ENCODE measurements at places on chromosomes 7 and 10.

GRCh38 chr7:112881-113280, 79.5 kb upstream of the FAM20C start:
- no peak for DNase-seq

GRCh38 chr10:69176823-69177222, 3.2 kb upstream of the SUPV3L1 start:
- DNase-seq = no peak

GRCh38 chr7:79296553-79297320, 156.7 kb downstream of the MAGI2 start:
- DNase-seq = no peak

DNA sequence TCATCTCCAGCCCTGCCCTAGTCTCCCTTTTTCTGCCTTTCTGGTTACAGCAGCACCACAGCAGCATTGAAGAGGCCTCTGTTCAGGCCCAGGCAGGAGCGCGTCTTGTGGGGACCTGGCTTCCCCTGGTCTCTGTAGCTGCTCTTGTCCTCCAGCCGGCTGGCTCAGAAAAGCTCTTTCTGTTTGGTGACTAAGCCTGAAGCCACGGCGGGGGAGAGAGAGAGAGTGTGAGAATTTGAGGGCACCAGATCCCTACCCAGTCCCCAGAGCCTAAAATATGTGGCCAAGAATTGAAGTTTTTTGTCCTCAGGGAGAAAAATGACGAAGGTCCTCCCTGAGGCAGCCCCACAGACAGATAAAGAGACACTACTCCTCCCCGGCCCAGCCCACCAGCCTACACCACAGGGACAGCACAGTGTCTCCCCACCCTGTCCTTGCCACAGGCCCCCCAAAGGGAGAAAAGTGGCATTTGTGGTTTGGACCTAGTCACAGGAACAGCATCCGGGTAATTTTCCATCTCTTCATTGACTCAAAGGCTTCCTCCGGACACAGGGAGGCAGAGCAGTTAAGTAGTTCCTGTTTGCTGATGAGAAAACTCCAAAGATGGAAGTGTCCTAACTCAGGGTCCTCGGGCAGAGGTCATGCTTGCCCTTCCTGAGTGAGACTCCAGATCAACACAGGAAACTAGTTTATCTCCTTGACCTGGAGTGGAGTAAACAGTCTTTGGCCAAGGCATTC, 13.3 kb upstream of the FAM180A start:
- DNase-seq = no peak

GRCh38 chr10:16271571-16271970, 165.2 kb upstream of the PTER start:
- no peak for DNase-seq

GRCh38 chr10:51606825-51607462, 92.5 kb downstream of the CSTF2T start:
- DNase-seq = peak; percentile 35

DNA sequence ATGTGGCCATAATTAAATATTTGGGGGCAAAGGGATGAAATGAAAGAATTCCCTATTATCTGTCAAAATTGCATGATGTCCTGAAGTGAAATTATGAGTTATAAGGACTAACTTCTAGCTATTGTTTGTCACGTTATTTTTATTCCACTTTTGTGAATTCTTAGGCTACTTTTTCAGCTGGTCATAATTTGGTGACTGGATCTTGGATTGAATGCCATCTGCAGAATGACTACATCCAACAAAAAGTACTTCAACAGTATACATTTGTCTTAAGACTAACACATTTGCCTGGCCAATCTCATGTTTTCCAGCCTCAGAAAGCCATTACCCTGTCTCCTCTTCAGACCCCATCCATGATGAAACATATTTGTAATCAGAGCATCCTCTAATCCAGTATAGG, 48.1 kb upstream of the WNT16 start:
- DNase-seq = no peak

GRCh38 chr7:20797462-20798080, 10.9 kb upstream of the SP8 start:
- DNase-seq = no peak

DNA sequence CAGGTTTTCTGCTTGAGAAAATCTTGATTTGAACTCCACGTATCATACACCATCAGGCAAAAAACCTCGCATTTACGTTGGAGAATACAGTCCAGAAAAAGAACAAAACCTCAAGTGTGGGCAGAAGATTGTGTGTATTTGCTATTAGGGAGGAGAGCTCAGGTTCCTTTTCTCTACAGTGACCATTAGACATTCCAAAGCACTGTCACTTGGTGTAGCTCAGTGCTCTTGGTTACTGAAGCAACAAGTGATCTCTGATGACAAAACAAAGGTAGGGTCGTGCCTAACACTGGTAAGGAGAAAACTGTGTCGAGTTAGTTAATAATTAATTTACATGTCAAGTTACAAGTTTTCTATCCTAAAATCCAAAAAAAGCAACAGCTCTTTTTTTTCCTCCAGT, 72.6 kb downstream of the C1GALT1 start:
- DNase-seq = no peak

DNA sequence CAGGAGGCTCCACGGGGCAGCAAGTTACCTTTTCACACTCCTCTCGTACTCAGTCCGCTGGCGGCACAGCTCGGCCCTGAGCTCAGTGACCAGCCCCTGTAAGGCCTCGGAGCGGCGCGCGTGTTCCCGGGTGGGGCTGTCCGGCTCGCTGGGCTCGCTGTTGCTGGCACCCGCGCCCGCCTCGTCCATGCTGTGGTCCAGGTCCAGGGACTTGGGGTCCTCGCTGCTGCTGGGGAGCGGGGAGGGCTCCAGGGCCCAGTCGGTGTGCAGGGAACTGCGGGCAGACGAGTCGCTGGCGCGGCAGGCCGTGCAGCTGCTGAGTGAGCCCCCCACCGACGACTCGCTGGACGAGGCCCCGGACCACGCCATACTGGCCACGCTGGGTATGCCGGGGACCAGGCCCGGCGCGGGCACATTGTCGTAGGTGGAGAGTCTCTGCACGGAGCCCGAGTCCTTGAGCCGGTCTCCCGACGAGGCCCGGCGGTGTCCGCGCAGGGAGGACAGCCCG, 143.8 kb downstream of the MAPK8 start:
- no peak for DNase-seq

- DNase-seq = peak; percentile 55
These were observed 69.5 kb upstream of the PODXL start for GRCh38 chr7:131625817-131626372.

DNA sequence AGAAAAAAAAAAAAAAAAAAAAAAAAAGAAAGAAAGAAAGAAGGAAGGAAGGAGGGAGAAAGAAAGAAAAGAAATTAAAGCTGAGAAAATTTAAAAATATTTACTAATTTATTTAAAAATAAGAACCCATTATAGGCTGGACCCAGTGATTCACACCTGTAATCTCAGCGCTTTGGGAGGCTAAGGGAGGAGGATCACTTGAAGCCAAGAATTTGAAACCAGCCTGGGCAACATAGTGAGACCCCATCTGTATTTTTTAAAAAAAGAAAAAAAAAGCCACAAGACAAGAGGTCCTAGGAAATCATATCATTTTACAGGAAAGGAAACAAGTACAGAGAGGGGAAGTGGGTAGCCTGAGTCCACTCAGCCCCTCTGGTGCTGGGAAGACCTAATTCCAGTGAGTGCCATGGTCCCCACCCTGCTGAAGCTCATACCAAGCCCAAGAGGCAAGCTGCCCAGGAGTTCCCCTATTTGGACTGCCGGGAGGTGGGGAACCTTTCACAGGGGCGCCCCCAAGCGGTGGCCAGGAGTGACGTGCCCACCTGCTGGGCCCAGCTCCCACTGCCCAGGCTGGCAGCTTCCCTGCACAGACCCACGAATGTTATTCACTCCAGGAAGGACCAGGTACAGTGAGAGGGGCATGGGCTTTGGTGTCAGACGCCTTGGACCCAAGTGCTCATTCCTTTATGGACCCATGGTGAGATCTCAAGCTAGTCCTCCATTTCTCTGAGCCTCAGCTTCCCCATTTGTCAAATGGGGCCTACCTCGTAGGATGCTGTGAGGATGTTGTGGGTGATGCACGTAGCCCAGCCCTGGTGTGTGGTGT, 133.6 kb downstream of the ZMIZ1 start:
- no peak for DNase-seq

GRCh38 chr7:69768986-69769595, 170.8 kb downstream of the AUTS2 start:
- DNase-seq = no peak

DNA sequence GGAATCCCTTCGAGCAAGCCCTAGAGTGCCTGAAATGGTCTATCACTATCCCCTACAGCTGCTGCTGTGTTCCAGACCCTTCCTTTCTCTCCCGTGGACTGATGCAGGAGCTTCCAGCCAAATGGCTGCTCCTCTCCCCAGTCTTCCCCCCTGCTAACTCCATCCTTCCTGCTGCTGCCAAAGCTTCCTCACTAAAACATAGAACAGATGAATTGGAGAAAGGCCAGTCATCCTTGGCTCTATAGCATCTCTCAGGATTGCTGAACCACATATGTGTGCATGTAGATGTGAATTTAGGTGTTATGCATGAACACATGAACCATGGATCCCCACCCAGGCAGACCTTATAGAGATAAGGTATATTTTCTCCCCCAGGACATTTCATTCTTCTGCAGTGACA, 60.7 kb downstream of the GPR26 start:
- DNase-seq = no peak

DNA sequence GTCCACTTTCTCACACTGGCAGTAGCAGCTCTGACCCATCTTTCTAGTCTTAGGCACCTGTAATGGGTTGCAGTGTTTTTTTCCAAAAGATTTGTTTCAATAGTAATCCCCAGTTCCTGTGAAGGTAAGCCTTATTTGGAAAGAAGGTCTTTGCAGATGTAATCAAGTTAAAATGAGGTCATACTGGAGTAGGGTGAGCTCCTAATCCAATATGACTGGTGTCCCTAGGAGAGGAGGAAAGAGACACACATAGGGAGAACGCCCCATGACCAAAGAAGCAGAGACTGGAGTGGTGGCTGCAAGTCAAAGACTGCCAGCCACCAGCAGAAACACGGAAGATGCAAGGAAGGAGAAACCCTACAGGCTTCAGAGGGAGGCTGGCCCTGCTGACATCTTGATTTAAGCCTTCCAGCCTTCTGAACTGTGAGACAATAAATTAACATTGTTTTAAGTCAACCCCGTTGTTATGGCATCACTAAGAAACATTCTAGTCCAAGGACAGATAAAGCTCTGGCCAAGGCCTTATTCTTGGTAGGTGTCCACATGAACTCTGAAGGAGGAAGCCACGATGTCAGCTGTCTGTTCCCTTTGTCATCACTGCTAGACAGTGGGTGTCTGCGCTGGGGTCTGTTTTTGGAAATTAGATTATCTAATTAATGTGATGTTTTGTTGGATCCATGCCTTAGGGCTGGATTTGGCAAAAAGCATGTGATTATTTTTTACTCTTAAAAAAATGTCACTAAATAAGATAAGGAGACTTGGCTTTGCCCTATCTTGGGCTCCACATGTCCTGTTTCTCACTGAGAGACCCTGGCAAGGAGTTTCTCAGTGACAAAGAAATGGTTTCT, 214.9 kb downstream of the KCNMA1 start:
- no peak for DNase-seq

DNA sequence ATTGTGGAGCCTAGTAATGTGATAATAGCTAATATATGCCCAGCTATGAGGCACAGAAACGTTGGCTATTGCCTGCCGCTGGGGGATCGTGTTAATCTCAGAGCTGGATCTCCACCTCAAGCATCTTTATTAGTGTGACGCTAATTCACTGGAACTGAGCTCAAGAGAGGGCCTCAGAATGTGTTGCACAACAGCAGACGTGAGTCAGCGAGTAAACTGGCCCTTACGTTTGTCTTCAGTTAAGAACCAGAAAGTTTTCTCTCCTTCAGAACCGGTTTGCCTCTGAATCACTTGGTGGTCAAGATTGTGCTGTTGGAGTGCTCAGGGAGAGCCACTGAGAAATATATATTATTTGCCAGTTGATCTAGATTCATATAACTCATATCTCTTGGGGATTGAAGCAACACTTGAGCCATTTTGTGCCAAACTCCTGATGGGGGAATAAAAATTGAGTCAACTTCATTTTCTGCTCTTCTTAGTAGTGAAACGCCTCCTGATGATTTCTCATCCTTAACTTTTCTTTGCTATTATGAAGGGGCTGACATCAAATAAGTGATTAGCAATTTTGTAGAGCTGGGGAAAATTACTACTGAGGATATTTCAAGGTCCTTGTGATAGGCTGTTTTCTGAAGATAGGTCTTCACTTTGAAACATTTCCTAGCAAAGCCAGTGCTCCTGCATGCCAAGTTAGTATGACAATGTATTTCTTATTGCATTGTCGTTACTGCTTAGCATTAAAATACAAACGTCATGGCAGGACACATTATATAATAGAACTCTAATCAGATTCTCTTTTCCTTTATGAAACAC, 22.3 kb downstream of the BZW2 start:
- no peak for DNase-seq

GRCh38 chr10:29757551-29758297, 123.0 kb upstream of the SVIL start:
- DNase-seq = peak; percentile 77

DNA sequence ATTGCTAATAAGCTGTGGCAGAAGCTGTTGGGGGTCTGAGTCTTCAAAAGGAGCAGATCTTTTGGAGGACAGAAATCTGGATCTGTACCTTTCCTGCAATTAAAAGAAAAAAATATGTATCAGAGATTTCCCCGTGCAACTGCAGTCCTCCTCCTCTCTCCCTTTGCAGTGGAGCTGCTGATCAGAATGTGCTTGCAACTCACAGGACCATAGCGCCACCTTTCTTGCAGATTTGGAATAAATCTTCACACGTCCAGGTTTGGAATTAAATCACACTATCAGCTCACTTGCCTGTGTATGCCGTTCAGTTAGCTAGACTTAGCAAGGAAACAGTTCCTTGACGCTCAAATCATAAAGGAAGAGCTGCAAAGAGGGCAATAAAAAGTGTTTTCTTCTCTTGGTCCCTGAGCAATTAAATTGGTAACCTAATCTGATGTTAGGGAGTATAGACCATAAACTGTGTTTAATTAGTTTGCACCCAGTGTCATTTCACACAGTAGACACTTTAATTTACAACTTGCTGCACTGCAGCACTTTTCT, 77.4 kb downstream of the PON1 start:
- peak; percentile 85 for DNase-seq

DNA sequence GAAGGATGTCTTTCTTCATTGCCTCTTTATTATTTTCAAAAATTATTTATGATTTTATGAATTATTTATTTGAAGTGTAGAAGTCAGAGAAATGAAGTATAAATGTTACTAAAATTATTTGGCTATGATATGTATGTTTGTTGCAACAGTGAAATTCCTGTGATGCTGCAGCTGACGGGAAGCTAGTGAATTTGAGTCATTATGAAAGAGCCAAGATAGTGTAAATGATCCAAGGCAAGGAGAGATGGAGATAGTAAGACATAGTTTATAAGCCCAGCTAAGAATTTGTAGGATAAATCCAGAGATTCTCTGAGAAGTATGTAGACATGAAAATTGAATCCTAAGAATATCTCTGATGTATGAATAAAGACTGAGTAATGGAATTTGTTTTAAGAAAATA, 30.8 kb downstream of the CASD1 start:
- DNase-seq = no peak

DNA sequence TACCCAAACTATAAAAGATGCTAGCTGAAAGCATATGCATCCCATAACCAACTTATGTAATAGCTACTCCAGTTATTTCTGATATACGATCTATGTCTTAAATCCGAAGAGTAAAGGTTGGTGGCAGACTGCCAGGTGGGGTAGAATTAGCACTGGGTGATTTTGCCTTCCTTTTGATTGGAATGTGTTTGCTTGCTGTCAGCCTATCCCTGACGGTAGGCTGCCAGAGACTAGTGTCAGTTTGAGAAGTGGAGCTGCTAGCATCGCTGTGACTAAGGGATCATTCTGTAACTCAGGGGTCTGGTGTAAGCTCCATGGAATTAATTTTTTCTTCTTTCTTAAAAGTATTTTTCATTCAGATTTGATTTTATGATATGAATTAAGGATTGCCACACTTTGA, 9.5 kb upstream of the SEM1 start:
- DNase-seq = no peak

All from kidney glomerular epithelial cell (primary cell).